Stimulated activated CD8-positive, alpha-beta memory T cell treated with anti-CD3 and anti-CD28 coated beads, Interleukin-12 subunit alpha, Interleukin-12 subunit beta, amount 100 ng/mL, for 4 hours (primary cell): ENCODE measurements at places on chromosomes 3 and 15.

- no peak for DNase-seq
Observed at GRCh38 chr15:80659375-80659774, 35.7 kb upstream of the ABHD17C start.

- no peak for DNase-seq
Observed at GRCh38 chr3:127970966-127971592, 56.0 kb downstream of the KBTBD12 start.

GRCh38 chr3:10234526-10235230 lies 13.6 kb upstream of the TATDN2 start:
- no peak for DNase-seq

DNA sequence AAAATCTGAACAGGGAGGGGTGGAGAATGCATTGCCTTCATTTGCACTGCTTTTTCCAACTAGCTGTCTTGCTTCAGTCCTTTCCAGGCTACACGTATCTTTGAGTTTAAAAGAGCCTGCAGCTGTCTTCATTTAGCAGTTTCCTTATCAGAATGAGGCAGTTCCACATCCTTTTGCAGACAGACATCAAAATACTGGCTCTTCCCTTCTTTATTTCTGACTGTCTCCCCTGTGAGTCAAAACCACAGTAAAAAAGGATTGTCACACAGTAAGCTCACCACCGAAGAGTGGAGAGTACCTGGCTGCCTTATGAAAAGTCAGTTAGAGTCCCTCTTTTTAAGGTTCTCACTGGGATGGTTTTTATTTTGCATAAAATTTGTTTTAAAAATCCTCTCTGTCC lies 205.5 kb upstream of the CD96 start:
- DNase-seq: no peak

DNA sequence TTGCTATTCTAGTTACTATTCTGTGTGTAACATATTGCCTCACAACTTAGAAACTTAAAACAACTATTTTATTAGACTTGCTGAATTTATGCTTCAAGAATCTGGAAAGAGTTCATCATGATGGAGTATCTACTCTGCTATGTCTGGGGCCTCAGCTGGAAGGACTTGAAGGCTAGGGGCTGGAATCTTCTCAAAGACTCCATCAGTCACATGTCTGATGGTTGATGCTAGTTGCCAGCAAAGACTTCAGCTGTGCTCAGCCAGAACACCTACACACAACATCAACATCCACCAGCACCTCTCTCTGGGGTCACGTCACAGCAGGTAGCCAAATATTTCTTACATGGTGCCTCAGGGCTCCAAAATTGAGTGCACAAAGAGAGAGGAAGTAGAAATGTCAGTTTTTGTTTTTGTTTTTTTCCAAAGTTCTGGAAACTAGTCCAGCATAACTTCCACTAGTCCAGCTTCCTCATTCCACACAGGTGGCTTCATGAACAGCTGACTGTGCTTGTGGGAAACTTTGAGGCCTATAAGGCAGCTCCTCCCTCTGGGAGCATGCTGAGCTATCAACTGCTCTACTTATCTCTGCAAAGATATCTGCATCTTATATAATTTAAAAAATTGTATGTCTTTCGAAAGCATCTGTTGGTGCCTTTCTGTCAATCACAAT lies 325.4 kb upstream of the AGTR1 start:
- no peak for DNase-seq

GRCh38 chr3:16961621-16962205 lies 77.0 kb downstream of the PLCL2 start:
- no peak for DNase-seq

DNA sequence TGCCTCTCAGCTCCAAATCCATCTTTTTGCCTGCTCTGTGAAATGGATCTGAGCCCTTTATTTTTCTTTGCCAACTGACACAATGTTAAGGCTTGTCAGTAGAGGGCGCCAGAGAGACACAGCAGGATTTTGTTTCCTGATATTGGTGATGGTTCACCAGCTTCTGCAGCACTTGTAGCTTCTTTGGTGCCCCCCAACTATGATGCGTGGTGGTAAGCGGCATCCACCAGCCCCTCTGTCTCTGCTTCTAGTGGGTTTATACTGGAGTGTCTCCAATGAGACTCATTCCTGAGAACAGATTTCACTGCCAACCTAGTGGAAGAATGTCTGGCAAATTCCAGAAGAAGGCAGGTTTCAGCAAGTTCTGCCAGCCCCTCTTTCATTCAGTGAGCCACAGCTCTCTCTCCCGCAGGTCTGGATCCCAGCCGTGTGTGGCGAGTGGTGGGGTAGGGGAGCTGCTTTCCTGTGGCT lies 471.9 kb upstream of the FRG2C start:
- no peak for DNase-seq

GRCh38 chr15:81548365-81549130 lies 174.5 kb upstream of the TMC3 start:
- no peak for DNase-seq

- no peak for DNase-seq
Observed at GRCh38 chr15:83318861-83319415, 34.5 kb upstream of the BNC1 start.

- DNase-seq: no peak
Observed at GRCh38 chr15:47754312-47754711, 37.0 kb downstream of the SEMA6D start.

- no peak for DNase-seq
Observed at GRCh38 chr15:95866711-95867440, 463.6 kb upstream of the NR2F2 start.

- no peak for DNase-seq
Observed at GRCh38 chr3:147408188-147409100, 721 bp upstream of the ZIC1 start.

- no peak for DNase-seq
Observed at GRCh38 chr3:127444761-127445160, 145.8 kb downstream of the TPRA1 start.

GRCh38 chr3:175495331-175495730 lies 636.2 kb downstream of the NAALADL2 start:
- no peak for DNase-seq

DNA sequence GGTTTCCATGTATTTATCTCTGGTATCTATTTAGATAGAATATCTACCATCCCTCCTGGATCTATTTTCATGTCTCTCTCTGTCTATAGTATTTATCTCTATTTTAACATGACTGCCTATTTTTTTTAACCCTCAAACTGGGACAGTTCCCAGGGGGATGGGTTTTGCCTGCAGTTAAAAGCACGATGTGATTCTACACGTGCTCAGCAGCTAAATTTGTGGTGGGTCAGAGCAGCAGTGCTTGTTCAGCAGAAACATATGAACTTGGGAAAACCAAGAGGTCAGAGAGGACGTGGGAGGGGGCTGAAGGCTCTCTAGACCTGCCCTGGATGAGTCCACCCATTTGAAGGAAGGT lies 189.2 kb downstream of the NTRK3 start:
- no peak for DNase-seq

GRCh38 chr3:16995601-16996000 lies 110.8 kb downstream of the PLCL2 start:
- DNase-seq: no peak

DNA sequence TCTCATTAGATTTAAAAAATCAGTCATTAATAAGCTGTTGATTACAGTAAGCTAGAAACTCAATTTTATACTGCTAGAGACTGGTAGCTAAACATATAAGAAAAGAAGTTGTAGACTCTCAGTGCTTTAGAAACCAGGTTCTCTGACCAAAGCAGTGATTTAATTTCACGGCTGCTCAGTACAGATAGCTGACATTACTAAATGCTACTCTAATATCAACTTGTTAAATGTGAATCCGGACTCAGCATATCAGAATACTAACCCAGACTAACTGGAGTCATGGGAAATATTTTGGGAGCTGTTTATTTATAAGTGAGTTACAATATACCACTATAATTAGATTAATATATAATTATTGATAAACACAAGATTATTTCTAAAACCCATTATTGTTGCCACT lies 80.4 kb downstream of the NEDD4 start:
- DNase-seq: no peak

DNA sequence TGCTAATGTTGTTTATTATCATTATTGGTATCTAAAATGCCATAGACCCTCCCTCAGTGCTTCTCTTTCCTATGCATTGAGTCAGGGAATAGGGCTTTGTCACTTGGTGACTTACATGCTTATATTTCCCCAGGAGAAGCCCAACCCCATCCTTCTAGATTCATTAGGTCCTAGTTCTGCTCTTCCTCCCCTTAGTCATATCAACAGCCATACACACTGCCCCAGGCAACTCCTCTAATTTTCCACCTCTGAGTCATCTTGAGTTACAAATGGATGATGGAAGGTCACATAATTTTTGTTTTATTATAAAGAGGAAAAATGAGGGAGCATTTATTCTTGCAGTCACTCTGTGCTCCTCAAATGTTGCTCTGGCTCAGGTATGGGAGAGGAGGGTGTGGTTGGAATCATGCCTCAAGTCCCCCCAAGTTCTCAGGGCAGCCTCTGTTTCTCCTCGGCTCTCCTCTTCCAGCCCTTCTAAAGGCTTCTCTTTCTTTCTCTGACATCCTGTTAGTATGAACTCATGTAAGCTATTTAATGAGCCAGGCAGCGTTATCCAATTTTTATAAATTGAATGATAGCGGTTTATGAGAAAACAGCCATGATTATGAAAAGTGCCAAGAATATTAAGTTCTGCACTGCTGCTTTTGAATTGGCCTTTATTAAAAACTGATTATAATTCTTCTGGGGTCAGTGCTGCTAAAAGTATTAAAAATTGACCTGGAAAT lies 45.6 kb upstream of the FSTL1 start:
- no peak for DNase-seq

DNA sequence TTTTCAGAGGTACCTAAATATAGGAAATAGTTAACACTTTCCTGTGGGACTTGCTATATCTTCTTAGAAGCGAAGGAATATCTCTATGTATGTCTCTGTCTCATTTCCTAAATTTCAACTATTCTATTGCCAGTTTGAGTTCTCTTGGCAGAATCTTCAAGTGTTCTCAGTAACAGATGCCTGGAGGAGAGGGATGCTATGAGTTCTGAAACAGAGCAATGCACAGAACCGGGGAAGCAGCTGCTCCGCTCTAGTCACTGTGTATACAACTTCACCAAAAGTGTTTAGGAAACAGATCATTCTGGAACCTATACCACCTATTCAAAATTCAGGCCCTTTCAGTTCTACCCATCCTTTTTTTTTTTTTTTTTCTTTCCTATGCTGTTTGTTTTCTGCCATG lies 144.6 kb downstream of the RORA start:
- DNase-seq: no peak

DNA sequence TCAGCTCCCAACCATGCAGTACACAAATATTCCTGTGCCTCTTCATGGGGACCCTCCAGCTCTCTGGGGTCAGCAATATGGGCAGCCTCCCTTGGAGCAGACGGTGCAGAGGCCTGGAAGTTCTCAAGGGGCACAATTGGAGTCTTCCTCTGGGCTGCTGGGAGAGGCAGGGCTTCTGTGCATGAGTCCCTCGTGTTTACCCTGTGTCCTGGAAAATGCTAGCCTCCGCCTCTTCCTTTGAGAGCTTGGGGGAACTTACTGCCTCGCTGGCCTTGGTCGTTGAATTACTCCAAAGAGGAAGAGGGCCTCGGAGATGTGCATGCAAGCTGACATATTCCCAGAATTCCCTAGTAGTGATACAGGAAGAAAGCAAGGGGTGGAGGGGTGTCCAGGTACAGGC lies 284.4 kb upstream of the IGF1R start:
- no peak for DNase-seq

- no peak for DNase-seq
Observed at GRCh38 chr3:33663042-33663441, 55.0 kb downstream of the CLASP2 start.

DNA sequence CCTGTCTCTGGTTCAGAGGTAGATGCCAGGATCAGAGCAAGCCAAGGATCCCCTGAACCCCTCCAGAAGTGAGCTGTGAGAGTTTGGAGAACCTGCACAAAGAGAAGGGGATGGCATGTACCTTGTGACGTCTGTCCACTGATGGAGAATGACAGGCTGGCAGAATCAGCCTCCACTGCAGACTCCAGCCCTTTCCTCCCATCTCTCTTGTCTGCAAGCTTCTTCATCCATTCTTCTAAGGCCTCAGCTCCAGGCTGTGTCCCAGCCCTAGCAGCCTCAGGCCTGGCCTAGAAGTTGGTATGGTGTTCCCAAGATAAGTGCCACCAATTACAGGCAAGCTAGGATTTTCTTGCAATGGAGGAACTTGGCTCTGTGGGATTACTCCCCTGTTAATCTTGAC lies 8.6 kb downstream of the GALNT15 start:
- DNase-seq: no peak

- DNase-seq: no peak
Observed at GRCh38 chr15:94231723-94232468, 535 bp downstream of the MCTP2 start.

- DNase-seq: no peak
Observed at GRCh38 chr3:143182866-143183664, 63.5 kb downstream of the CHST2 start.

DNA sequence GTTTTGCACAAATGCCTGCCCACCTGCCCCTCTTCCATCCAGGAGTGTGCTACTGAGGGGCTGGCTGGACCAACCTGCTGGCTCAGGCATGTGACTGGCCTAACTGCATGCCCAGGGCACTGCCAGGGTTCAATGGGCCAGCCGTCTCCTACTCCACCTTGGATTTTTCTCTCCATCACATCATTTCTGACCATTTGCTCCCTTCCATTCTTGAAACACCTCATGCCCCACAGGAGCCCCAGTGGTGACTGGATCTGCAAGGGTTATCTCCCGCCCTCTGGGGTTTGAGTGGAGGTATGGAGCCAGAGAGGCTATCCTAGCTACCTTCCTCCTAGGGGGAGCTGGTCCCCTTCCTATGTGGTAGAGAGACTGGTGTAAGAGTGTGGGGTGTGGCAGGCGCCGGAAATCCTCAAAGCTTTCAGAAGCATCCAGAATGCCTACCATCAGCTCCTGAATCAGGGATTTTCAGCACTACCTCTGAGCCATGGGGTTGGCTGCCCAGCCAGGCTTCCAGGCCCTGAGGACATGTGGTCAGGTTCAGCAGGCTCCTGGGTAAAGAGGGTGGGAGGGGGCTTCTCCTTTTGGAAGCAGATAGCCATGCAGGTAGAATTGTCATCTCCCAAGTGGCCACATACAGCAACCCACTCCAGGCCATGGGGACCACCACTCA lies 2.9 kb upstream of the MANF start:
- no peak for DNase-seq

DNA sequence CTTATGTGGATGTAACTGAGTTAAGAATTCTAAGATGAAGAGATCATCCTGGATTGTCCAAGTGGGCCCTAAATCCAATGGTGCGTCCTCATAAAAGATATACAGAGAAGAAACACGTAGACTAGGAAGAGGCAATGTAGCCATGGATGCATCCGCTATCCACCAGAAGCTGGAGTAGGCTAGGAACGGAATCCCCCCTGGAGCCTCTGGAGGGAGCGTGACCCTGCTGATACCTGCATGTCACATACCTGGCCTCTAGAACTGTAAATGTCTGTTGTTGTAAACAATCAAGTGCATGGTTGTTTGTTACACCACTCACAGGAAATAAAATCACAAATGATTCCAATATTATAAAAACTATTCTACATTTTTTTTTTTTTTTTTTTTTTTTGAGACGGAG lies 254.5 kb upstream of the RORA start:
- DNase-seq: no peak
